ENCODE measurements at places on chromosomes 6 and 20. TPM values are rescaled to one million over a fixed set of nuclear protein-coding genes. Genes with fewer than 3 reads are reported as not detected.

- no peak for DNase-seq
These were observed 872.9 kb upstream of the SLC35B3 start for GRCh38 chr6:9308284-9308683.

RIPOR2 gene
- 19.4 TPM for total RNA-seq

DNA sequence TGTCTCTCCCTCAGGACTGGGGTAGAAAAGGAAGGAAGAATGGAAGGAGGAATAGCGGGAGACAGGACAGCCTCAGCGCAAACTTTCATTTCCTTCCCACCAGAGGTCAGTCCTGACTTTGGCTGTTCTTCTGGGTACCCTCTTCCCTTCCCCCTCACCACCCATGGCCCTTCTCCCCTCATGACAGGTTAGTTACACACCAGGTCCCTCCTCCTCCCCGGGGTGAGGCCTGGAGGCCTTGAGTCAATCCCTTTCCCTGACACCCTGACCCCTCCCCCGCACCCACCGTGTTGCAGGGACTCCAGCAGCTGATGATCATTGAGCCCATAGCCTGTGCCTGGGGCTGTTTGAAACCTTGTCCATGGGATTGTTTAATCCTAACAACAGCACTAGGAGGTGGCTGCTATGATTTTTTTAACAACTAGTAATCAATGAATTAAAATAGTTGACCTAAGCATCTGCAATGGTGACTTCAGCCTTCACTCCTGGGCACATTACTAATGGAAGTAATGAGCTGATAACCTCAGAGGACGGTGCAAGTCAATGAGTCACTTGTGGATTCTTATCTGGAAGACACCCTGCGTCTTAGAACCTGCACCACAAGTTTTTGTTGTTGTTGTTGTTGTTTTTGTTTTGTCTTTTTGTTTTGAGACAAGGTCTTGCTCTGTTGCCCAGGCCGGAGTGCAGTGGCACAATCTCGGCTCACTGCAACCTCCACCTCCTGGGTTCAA is 46.6 kb upstream of the CCDC167 start:
- no peak for DNase-seq

DNA sequence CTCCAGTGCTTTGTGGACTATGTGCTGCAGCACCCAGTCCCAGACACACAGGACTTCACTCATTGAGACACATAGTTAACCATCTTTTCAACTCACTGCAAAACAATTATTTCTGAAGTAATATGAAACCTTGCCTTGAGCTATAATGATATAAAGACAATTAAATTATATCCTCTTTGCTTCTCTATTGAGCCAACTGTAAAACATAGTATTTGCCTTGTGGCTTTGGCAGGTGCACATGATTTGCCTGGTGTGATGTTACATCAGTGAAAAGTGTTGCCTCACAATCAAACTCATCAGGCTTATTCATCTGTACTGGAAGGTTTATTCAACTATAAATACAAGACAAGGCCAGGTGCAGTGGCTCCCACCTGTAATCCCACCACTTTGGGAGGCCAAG is 80.6 kb downstream of the NCOA7 start:
- DNase-seq, result no peak

AIF1 gene
- total RNA-seq, result 25.0 TPM

PXDC1 gene
- total RNA-seq, result 75.9 TPM

DNA sequence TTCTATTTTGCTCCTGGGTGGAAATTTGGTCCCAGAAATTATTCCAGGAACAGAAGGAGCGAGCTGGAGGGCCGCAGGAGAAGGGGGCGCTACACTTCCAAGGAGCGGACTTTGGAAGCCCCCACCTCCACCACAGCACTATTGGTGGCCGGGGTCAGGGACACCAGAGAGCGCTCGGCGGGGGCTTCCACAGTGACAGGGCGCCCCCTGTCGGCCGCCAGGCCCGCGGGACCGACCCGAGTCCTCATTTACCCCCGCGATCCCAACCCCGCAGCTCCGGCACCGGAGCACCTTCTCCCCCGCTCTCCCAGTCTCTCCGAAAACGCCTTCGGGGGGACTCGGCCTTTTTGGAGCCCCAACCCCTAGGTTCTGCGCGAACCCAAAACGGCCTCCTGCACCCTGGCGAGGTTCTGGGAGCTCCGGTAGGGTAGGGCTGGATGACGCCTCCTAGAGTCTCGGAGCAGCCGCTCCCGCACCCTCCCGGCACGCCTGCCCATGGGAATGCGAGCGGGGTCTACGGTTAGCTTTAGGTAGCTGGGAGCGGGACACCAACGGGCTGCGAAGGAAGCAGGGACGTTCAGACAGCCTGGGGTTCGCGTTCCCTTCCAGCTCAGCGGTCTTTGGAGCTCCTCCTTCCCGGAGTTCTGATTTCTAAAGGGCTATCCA is 2.4 kb upstream of the FOXA2 start:
- DNase-seq, result no peak

PRSS16 gene
- total RNA-seq, result 1.2 TPM

DNA sequence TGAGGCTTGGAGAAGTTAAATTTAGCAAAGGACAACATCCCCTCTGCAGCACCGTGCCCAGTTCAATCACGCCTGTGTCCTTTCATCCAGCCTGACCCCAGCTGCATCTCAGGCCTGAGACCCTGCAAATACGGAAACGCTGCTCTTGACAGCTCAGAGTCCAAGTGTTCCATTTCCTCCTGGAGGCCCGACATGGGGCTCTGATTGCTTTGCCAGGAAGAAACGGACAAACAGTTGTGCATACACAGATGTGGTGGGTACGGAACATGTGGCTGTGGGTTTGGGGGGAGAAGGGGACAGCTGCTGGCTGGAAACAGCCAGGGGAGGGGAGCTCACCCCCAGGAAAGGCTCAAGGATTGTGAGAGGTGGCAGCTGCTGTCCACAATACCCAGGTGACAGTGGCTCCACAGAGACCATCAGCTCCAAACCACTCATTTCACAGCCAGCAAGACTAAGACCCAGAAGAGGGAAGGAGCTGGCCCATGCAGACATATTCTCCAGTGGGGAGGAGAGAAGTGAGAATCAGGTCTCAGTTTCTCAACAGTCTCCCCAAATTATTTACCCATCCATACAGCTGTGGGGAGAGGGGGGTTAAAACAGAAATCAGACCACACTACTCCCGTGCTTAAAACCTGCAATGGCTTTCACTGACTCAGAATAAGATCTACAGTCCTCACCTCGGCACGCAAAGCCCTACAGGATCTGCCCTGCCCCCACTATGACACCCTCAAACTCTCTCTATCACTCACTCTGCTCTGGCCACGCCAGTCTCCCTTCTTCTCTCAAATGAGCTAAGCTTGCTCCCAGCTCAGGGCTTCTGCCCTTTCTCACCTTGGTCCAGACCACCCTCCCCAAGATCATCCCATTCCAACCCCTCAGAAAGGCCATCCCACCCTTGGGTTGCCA is 89.1 kb downstream of the PREX1 start:
- DNase-seq, result no peak

PACRG gene
- total RNA-seq, result not detected

GRCh38 chr20:45322952-45323383 is 14.9 kb upstream of the MATN4 start:
- no peak for DNase-seq

SLC17A1 gene
- not detected for total RNA-seq

DNA sequence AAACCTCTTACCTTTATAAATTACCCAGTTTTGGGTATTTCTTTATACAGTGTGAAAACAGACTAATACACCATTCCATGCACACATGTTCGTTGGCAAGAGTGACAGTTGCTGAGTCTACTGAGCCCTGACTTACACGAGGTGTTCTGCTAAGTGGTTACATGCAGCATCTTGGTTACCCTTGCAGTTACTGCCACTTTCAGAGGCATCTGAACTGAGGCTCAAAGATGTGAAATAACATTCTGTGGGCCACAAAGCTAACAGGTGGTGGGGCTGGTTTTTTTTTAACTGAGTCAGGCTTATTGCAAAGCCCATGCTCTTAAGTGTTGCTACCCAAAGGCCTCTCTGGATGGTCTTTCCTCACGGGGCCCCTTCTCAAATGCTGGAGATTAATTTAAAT is 54.4 kb upstream of the GTSF1L start:
- DNase-seq, result peak; percentile 18

APCDD1L gene
- 0.98 TPM for total RNA-seq

DNA sequence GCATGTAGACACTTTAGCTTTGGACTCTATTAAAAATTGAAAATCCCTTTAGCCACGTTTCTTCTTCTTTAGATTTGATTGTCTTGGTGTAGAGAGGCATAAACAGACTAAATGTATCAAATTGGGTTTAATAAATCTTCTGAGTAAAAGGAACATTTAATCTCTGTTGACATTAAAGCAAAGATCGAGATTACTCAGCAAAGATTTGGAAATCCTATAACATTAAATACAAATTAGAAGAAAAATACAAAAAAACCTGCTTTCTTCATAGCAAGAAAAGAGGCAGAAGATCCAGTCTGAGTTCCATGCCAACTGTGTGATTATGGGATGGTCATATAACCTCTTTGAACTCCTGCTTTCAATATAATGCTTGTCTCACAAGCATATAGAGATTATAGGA is 172.3 kb downstream of the GJA1 start:
- DNase-seq, result no peak

GRCh38 chr20:24503352-24503931 is 34.0 kb downstream of the SYNDIG1 start:
- peak; percentile 83 for DNase-seq

FILIP1 gene
- total RNA-seq, result 3.2 TPM

Measured in vagina (tissue), 2 donors.